ENCODE measurements at places on chromosomes 12 and 14.

GRCh38 chr12:7073946-7074345 lies 13.4 kb downstream of the C1S start:
- DNase-seq = no peak

GRCh38 chr12:52423035-52423434 lies 11.1 kb downstream of the KRT75 start:
- DNase-seq = no peak

DNA sequence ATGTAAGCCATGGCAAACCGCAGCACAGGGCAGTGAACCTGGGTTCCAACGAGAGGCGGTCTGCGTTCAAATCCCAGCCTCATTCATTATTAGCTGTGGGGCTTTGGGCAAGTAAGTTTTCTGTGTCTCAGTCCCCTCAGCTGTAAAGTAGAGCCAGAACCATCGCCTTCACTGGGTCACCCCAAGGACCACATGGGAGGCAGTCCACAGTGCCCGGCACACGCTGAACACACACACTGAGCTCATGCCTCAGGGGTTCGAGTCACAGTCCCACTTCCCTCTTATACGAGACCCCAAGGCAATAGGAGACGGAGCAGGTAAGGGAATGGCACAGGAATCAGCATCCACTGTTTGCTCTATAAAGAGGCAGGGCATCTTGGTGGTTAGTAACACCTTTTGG lies 19.1 kb downstream of the LRTM2 start:
- no peak for DNase-seq

- DNase-seq = no peak
Measured at GRCh38 chr12:67388331-67389138, 119.4 kb downstream of the CAND1 start.

DNA sequence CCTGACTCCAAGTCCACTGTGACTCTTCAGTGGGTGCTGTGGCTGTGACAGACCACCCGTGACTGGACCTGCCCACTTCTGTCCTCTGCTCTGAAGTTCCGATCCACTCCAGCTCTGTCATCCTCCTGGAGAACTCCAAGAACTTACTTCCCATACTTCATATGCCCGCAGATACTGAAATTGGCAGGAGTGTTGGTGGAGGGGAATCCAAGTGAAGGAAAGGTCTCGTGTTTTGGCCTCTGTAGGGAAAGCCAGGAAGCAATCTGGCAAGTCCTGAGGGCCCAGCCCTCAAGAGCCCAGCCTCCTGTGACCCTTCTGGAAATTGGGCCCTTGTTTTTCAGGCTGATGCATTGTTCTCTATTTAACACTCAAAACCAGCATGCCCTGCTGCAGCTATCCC lies 22.4 kb upstream of the FKBP4 start:
- no peak for DNase-seq

DNA sequence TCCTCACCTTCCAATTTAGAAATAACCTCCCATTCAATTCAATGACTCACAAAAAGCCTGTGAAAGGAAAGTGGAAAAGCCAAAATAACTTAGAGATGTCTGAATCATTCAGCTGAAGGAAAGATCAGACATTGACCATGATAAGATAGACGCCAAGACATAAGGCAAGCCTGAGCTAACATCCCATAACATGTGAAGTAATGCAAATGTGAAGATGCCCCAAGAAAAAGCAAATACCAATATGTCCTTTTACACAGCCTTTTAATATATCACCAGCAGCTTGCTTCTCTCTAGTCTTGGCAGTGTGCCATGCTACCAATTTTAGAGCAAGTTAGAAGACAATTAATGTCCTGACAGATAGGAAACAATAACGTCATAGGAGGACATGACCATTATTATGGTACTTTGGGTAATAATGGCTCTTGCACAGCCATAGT lies 2.4 kb upstream of the NUMB start:
- DNase-seq = no peak

- no peak for DNase-seq
Measured at GRCh38 chr14:74980398-74980730, 22.4 kb upstream of the EIF2B2 start.

DNA sequence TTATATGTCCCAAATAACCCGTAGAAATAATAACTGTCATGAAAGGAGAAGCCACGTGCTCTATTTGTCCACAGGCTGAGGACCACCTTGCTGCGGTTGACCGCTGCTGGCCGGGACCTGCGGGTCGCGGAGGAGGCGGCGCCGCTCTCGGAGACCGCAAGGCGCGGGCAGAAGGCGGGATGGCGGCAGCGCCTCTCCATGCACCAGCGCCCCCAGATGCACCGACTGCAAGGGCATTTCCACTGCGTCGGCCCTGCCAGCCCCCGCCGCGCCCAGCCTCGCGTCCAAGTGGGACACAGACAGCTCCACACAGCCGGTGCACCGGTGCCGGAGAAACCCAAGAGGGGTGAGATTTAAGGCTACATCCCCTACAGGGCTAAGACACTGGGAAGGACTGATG lies 21.0 kb downstream of the RPGRIP1 start:
- no peak for DNase-seq

DNA sequence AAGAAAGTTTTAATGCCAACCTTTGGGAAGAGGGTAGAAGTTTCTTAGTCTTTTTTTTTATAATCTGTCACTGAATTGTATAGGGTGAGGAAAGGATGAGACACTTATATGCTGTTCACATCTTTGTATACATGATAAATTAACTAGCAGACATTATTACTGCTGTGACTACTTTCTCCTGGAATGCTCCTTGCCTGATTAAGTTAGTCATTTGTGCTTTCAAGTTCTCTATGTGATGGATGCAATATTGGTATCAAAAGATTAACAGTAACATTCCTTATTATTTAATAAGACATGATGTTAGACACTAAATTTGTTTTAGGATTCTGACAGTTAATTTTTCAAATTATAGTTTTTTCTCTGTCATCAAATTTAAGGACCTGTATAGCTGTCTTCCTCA lies 223.4 kb upstream of the GARIN2 start:
- DNase-seq = no peak

DNA sequence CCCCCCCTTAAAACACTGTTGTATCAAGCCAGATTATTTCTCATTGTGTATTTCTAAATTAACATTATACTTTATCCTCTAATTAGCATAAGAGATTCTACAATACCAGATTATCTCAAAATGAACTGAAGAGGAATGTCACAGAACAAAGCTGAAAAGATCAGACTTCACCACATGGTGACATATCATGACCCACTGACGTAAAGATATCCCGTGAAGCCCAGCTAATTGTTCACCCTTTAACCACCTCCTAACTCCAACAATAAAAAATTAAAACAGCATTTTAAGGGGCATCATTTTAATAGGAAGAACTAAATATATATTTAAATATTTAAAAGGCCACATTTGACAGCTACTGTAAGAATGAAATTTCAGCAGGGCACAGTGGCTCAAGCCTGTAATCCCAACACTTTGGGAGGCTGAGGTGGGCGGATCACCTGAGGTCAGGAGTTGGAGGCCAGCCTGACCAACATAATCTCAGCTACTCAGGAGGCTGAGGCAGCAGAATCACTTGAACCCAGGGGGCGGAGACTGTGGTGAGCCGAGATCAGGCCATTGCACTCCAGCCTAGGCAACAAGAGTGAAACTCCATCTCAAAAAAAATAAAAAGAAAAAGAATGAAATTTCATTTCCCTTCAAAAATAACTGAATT lies 29.0 kb downstream of the CDK17 start:
- no peak for DNase-seq

GRCh38 chr14:100554082-100554677 lies 33.0 kb downstream of the BEGAIN start:
- no peak for DNase-seq

DNA sequence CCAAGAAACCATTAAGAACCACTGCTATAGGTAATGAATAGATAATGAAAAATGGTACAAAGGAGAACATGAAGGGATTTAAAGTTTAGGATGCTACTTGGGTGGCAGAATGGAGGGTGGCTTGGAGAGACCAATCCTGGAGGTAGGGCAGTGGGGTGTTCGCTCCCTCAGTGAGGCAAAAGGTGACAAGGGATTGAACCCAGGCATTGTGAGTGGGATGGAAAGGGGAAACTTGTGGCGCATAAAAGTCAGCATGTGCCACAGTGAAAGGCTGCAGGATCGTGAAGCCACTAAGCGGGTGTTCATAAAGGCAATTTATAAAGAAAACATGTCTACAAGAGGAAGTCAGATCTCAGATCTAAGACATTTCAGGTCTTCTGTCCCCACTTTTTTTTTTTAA lies 76.7 kb upstream of the SLC38A2 start:
- no peak for DNase-seq

GRCh38 chr12:107533218-107533617 lies 152.4 kb upstream of the PWP1 start:
- no peak for DNase-seq

- DNase-seq = no peak
Measured at GRCh38 chr12:49582201-49582600, 14.3 kb upstream of the MCRS1 start.

- DNase-seq = no peak
Measured at GRCh38 chr12:47071241-47071852, 8.1 kb upstream of the PCED1B start.
